ENCODE measurements at places on chromosomes 3 and 15. TPM values are rescaled to one million over a fixed set of nuclear protein-coding genes. Genes with fewer than 3 reads are reported as not detected.

The SEMA6D gene
- total RNA-seq = 1.7 TPM

The OXSR1 gene
- 41.9 TPM for total RNA-seq

The IQCF5 gene
- not detected for total RNA-seq

DNA sequence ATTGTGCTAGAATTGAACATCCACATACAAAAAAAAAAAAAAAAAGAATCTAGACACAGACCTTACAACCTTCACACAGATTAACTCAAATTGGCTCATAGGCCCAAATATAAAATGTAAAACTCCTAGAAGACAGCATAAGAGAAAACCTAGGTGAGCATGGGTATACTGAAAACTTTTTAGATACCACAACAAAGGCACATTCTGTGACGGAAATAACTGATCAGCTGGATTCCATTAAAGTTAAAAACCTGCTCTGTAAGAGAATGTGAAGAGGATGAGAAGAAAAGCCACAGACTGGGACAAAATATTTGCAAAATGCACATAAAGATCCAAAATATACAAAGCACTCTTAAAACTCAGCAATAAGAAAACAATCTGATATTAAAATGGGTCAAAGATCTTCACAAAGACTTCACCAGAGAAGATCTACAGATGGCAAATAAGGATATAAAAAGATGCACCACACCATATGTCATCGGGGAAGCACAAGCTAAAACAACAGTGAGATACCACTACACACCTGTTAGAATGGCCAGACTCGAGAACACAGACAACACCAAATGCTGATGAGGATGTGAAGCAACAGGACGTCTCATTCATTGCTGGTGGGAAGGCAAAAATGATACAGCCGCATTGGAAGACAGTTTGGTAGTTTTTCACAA is 167.9 kb downstream of the PDE8A start:
- no peak for DNase-seq

DNA sequence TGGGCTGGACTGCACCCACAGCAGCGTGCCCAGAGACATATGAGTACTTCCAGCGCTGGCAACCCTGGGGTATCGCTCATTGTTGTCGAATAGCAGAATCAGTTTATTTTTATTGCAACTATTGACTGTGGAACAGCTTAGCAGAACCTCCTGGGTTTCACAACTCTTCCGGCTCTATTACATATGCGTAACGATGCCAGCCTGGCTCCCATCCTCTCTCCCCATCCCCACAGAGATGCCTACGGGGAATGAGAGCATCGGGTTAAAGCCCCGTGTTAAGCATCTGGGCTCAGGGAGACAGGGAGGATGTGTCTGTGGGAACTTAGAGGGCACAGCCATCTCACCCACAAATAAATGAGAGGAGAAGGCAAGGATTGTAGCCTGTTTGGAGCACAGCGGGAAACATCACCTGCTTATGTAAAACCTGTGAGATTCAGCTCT is 76.6 kb upstream of the DLG1 start:
- no peak for DNase-seq
